ENCODE measurements at places on chromosomes 12 and 14. TPM values are rescaled to one million over a fixed set of nuclear protein-coding genes. Genes with fewer than 3 reads are reported as not detected.

- no peak overlapping the region for H3K27ac ChIP-seq
- H3K4me3 ChIP-seq = no peak overlapping the region
- H3K27me3 ChIP-seq = no peaks in the 10 kb centered on the region
- no peaks in the 10 kb centered on the region for H3K4me1 ChIP-seq
- DNase-seq = no peak
Observed at GRCh38 chr12:42804928-42805327, 215.4 kb upstream of the PRICKLE1 start.

The KCNH5 gene
- 3.8 TPM for total RNA-seq

GRCh38 chr12:70648831-70649230 lies 11.6 kb upstream of the PTPRB start:
- H3K4me1 ChIP-seq = no peaks in the 10 kb centered on the region
- H3K27me3 ChIP-seq = no peaks in the 10 kb centered on the region
- no peak overlapping the region for H3K27ac ChIP-seq
- no peak for DNase-seq
- H3K4me3 ChIP-seq = no peak overlapping the region

DNA sequence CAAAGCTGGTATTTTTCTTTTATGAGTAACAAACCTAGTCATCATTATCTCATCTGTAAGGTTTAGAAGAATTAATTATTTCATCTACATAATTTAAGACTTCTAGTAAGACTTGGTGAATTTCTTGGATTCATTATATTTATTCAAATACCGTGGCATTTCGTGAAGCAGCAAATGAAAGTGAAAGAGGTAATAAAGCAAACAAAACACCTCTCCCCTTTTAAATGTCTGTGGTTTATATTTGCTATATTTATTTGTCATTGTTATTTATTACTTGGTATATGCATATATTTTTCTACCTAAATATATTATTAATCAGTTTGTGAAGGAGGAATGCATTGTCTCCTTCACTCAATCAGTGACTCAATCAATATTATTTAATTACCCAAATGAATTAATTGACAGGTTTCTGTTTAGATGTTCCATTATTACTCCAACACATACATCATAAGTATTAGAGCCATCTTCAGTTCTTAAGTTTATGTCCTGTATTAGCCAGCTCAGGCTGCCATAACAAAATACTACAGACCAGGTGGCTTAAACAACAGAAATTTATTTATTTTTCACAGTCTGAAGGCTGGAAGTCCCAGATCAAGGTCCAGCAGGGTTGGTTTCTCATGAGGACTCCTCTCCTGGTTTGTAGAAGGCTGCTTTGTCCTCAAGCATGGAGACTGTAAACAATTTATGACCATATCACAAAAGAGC lies 6.6 kb downstream of the CFAP54 start:
- H3K4me1 ChIP-seq = no peaks in the 10 kb centered on the region
- no peak overlapping the region for H3K27ac ChIP-seq
- DNase-seq = no peak
- no peaks in the 10 kb centered on the region for H3K36me3 ChIP-seq
- no peaks in the 10 kb centered on the region for H3K27me3 ChIP-seq

- no peaks in the 10 kb centered on the region for H3K27me3 ChIP-seq
- H3K36me3 ChIP-seq = no peaks in the 10 kb centered on the region
- H3K27ac ChIP-seq = no peak overlapping the region
- H3K4me3 ChIP-seq = no peak overlapping the region
- no peaks in the 10 kb centered on the region for H3K4me1 ChIP-seq
Observed at GRCh38 chr14:42011221-42011620, 404.5 kb downstream of the LRFN5 start.
